ENCODE measurements at places on chromosomes 5 and 9.
A peak's percentile ranks its signal among the peaks of the same experiment; 100 is the strongest.

- H3K4me1 ChIP-seq: no peaks in the 10 kb centered on the region
- DNase-seq: no peak
- no peaks in the 10 kb centered on the region for H3K36me3 ChIP-seq
Observed at GRCh38 chr5:89289604-89290003, 406.6 kb upstream of the MEF2C start.

GRCh38 chr5:2536632-2537377 lies 214.7 kb downstream of the IRX2 start:
- no peaks in the 10 kb centered on the region for H3K36me3 ChIP-seq
- no peak overlapping the region for H3K4me3 ChIP-seq
- DNase-seq: no peak
- no peaks in the 10 kb centered on the region for H3K4me1 ChIP-seq
- peaks cover 16% of the 10 kb centered on the region for H3K27me3 ChIP-seq
- no peak overlapping the region for H3K27ac ChIP-seq

DNA sequence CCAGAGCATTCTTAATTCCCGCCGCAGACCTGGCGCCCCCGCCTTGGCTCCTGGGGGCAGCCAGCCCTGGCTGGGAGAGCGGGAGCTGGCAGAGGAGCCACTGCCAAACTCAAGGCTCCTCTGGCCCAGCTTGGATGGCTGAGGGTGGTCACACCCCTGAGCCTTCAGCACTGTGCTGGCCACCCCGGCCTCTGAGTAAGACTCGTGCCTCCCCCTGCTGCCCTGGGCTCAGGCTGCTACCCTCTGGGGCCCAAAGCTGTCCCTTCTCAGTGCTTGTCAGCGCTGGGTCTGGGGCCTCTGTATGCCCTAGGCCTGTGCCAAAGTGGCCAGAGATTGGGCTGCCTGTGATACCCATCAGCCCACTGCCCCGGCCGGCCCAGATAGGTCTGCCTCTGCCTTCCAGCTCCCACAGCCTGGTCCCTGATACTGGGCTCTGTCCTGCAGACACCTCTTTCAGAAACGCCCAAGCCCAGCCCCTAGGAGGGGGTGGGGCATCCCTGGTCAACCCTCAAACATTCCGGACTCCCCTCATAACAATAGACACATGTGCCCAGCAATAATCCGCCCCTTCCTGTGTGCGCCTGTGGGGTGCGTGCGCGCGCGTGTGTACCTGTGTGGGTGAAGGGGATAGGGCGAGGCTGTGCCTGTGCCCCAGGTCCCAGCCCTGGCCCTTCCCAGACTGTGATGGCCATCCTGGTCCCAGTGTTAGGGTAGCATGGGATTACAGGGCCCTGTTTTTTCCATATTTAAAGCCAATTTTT lies 4.4 kb upstream of the PRR7 start:
- DNase-seq: no peak
- H3K4me3 ChIP-seq: no peak overlapping the region
- no peaks in the 10 kb centered on the region for H3K27me3 ChIP-seq
- peaks cover 36% of the 10 kb centered on the region for H3K4me1 ChIP-seq
- H3K36me3 ChIP-seq: peaks cover 57% of the 10 kb centered on the region
- no peak overlapping the region for H3K27ac ChIP-seq

GRCh38 chr5:14178671-14179211 lies 35.6 kb downstream of the TRIO start:
- no peak for DNase-seq
- H3K36me3 ChIP-seq: no peaks in the 10 kb centered on the region
- no peak overlapping the region for H3K4me3 ChIP-seq
- H3K4me1 ChIP-seq: peaks cover under 1% of the 10 kb centered on the region
- no peak overlapping the region for H3K27ac ChIP-seq

- H3K27me3 ChIP-seq: no peaks in the 10 kb centered on the region
- peak overlapping the region; percentile 35 for H3K27ac ChIP-seq
Observed at GRCh38 chr9:121360601-121361374, 9.3 kb downstream of the STOM start.

DNA sequence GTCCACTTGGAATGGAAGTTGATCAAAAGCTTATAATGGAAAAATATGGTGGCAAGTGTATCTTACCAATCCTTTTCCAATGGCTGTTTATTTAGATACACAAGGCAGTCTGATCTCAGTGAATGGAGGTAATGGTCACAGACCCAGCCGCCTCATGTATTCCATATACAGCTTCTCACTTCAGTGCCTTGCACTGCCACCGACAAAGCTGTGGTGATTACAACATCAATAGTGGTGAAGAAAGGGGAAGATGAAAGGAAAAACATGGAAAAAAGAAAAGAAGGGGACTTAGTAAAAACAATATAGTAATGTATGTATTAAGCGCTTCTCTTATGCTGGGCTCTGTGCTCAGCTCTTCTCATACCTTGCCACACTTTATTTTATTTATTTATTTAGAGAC lies 297.3 kb upstream of the RASA1 start:
- H3K27ac ChIP-seq: no peak overlapping the region
- no peaks in the 10 kb centered on the region for H3K36me3 ChIP-seq
- no peaks in the 10 kb centered on the region for H3K27me3 ChIP-seq
- no peak for DNase-seq

- no peak overlapping the region for H3K27ac ChIP-seq
- no peak overlapping the region for H3K4me3 ChIP-seq
- H3K4me1 ChIP-seq: no peaks in the 10 kb centered on the region
- H3K27me3 ChIP-seq: no peaks in the 10 kb centered on the region
- DNase-seq: no peak
Observed at GRCh38 chr9:94081864-94082463, 2.3 kb upstream of the PTPDC1 start.

DNA sequence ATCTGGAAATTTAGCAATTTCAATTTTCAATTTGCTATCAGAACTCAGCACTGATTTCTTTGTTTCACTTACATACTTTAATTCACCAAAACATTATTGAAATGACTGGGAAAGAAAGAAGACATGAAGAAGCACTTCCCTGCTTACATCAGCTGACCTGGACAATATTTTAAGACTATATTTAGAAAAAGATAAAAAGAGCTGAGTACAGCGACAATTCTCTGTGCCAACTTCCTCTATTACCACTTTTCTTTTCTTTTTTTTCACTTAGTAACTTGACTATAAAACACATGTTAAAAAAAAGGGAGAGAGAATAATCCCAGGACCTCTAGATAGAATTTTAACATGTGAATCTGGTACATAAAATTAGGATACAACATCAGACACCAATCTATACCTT lies 35.6 kb downstream of the MEF2C start:
- no peaks in the 10 kb centered on the region for H3K27me3 ChIP-seq
- H3K4me1 ChIP-seq: no peaks in the 10 kb centered on the region
- H3K27ac ChIP-seq: no peak overlapping the region
- no peak overlapping the region for H3K4me3 ChIP-seq

DNA sequence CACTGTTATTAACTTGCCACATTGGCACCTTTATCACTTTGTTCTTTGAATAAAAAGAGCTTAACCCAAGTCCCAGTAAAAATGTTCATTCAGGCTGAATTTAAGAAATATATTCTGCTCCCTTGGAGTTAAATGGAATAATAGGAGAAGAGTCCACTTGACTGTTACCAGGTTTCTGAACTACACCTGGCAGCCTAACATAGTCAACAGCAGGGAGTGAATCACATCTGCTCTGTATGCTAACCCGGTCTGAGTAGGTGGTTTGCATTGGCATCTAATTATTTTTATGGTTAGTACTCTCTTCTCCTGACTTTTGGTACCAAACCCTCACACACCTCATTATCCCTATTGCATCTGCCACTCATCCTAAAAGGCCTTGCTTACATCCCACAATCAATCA lies 86.7 kb downstream of the STK32A start:
- H3K27ac ChIP-seq: no peak overlapping the region
- no peaks in the 10 kb centered on the region for H3K27me3 ChIP-seq
- H3K36me3 ChIP-seq: no peaks in the 10 kb centered on the region
- no peaks in the 10 kb centered on the region for H3K4me1 ChIP-seq
- no peak for DNase-seq

DNA sequence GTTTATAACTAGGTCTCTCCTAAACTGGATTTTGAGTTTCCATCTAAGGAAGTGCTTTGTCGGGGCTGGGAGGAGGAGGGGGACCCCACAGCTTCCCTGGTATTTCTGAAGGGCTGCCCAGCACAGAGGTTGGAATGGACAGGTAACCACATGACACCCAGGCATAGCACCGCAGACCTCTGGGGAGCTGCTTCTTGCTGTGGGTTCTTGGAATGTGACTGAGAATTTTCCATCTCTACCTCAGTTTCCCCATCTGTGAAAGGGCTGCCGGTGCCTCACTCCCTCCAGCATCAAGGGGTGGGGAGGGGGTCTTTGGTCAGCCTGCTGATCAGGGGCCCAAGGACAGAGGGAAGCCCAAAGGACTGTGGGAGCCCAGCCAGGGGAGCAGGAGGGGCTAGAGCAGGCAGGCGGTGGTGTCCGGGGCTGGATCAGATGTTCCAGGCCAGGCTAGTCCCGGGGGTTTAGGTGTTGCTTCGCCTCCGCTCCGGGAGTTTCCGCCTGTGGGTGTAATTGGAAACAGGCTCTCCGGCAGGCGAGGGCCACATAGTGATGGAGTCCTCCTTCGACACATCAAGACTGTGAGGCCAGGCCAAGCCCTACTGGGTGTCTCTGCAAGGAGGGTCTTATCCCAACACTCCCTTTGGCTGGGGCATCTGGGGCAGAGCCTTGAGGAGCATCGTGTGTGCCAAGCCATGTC lies 3.3 kb downstream of the OLFML2A start:
- no peak overlapping the region for H3K4me3 ChIP-seq
- DNase-seq: no peak
- H3K27ac ChIP-seq: no peak overlapping the region
- no peaks in the 10 kb centered on the region for H3K36me3 ChIP-seq
- peaks cover 2% of the 10 kb centered on the region for H3K27me3 ChIP-seq

GRCh38 chr9:14967450-14968321 lies 57.5 kb upstream of the FREM1 start:
- DNase-seq: no peak
- no peak overlapping the region for H3K27ac ChIP-seq
- no peaks in the 10 kb centered on the region for H3K4me1 ChIP-seq

- H3K4me1 ChIP-seq: no peaks in the 10 kb centered on the region
- no peak overlapping the region for H3K27ac ChIP-seq
- H3K36me3 ChIP-seq: no peaks in the 10 kb centered on the region
Observed at GRCh38 chr9:76545191-76545590, 86.2 kb downstream of the GCNT1 start.

DNA sequence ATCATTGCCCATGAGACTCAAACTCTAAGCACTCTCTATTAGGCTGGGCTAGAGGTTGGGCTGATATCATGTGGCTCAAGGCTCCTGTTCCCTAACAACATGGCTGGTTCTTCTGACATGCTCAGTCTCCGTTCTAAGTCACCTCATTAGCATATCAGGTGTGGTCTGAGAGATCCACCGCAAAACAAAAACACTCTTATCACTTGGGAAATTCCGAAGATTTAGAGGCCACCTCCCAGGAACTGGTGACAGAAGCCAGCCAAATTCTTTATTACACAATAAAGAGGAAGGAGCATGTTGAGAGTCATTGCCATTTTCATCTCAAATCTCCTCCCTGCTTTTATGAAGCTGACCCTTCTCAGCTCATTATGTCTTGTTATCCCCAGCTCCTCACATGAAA lies 107.6 kb downstream of the MSX2 start:
- H3K36me3 ChIP-seq: no peaks in the 10 kb centered on the region
- H3K4me1 ChIP-seq: no peaks in the 10 kb centered on the region
- DNase-seq: no peak
- H3K27me3 ChIP-seq: peaks cover 3% of the 10 kb centered on the region
- H3K4me3 ChIP-seq: no peak overlapping the region

DNA sequence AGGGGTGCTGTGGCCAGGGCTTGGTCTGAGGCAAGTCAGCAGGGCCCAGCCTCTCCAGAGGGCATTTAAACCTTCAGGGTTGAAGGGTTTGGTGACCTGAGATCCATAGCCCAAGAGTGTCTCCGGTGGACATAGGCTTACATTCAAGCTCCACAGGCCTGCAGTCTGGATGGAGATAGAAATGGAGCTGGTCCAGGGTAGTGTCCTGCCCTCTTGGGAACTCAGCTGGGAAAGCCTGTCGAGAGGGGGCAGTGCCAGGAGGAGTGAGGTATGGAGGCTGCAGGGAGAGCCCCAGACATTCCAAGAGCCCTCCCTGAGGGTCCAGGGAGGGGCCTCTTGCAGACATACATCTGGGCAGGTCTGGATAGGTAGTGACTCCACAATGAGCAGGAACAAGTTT lies 177.0 kb upstream of the MVB12B start:
- no peaks in the 10 kb centered on the region for H3K4me1 ChIP-seq
- no peaks in the 10 kb centered on the region for H3K36me3 ChIP-seq
- no peak for DNase-seq
- no peak overlapping the region for H3K4me3 ChIP-seq
- peaks cover 48% of the 10 kb centered on the region for H3K27me3 ChIP-seq
